ENCODE measurements at places on chromosomes 5 and 9. TPM values are rescaled to one million over a fixed set of nuclear protein-coding genes. Genes with fewer than 3 reads are reported as not detected.
A peak's percentile ranks its signal among the peaks of the same experiment; 100 is the strongest.

FOXD4L3 gene
- not detected for total RNA-seq

- DNase-seq: no peak
Measured at GRCh38 chr5:116510517-116510916, 64.1 kb downstream of the SEMA6A start.

- DNase-seq: no peak
Measured at GRCh38 chr9:116964258-116964657, 277.2 kb downstream of the TRIM32 start.

GRCh38 chr9:137918331-137919094 lies 40.9 kb downstream of the CACNA1B start:
- DNase-seq: no peak

- DNase-seq: no peak
Measured at GRCh38 chr9:105850852-105851500, 156.6 kb downstream of the TMEM38B start.

- no peak for DNase-seq
Measured at GRCh38 chr9:136882109-136882946, 4.0 kb upstream of the TRAF2 start.

DNA sequence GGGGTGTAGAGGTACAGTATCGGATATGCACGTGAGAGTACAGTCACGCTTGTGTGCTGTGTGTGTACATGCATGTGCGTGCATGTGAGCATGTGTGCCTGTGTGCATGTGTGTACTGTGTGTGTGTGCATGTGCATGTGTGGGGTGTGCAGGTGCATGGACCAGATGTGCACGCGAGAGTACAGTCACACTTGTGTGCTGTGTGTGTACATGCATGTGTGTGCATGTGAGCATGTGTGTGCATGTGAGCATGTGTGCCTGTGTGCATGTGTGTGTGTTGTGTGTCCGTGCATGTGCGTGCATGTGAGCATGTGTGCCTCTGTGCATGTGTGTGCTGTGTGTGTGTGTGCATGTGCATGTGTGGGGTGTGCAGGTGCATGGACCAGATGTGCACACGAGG lies 10.3 kb downstream of the SLC6A19 start:
- no peak for DNase-seq

DNA sequence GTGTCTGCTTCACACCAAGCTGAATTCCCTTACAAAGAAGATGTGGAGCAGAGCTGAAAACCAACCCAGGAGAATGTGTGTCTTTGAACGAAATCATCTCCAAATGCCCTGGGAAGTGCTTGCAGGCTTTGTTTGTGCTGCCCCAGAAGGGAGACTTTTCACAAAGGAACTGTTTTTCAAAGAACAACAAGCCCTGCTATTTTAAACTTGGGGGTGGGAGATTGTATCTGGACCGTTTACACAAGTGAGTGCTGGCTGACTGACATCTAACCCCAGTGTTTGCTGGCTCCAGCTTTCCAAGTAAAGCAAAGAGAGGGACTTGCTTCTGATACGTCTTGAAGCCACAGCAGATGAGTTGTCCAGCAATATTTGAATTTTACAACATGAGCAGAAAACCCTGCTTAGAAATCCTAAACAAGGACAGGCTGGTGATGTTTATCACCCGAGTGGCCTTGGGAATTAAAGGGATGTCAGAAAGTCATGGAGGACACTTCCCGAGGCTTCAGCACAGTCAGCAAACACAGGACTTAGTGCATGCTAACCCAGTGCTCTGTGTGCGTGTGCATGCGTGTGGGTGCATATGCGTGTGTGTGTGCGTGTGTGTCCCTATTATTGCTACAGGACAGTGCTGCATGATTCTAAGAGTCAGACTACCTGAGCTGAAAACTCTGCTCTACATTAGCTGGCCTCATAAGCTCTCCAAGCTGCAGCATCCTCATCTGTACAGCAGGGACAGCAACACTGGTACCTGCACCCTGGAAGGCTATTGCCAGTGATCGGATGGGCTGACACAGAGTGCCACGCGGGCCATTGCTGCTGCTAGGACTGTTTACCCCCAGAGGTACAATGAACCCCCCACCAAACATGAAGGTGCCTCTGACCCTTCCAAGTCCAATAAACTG lies 1.4 kb downstream of the ADAMTS12 start:
- no peak for DNase-seq

GRCh38 chr9:98010445-98010844 lies 27.3 kb downstream of the ANP32B start:
- DNase-seq: no peak

- no peak for DNase-seq
Measured at GRCh38 chr5:6505783-6506557, 57.3 kb downstream of the UBE2QL1 start.

- DNase-seq: no peak
Measured at GRCh38 chr9:132982458-132982857, 4.0 kb downstream of the GFI1B start.

- DNase-seq: no peak
Measured at GRCh38 chr9:89465001-89465451, 32.9 kb downstream of the SEMA4D start.

GRCh38 chr5:66326276-66326675 lies 182.2 kb downstream of the SREK1 start:
- no peak for DNase-seq

- DNase-seq: peak; percentile 95
Measured at GRCh38 chr9:89000973-89001916, 10.0 kb downstream of the S1PR3 start.

DNA sequence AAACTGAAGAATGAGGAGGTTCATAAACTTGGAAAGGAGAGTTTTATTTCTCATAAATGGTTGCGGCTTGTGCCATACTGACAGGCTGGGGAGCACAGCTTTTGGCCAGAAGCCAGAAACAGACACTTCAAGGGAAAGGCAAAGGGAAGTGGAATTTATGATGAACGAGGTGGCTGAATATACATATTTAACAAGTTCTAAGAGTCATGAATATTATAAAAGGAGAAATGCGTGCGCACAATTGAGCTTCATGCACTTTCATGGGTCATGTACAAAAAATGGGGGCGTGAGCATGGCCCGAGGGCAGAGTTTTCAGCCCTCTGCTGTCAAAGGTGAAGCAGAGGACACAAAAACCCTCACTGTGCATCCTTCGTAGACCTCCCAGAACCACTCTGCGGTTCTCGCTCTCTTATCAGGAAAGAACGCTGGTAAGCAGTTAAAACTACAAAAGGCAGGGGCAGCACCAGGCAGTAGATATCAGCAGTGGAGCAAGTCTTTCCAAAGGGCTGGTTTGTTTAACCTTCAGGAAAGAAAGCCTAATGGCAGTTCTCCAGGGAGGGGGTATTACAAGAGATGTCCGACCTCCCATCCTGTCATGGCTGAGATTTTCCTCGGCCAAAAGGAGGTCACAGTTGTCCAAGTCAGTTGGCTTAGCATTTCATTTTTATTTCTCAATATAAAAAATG lies 29.0 kb downstream of the AUH start:
- DNase-seq: peak; percentile 17

- peak; percentile 94 for DNase-seq
Measured at GRCh38 chr5:62578540-62578939, at the start of gene LRRC70. Gene LRRC70 (plus strand): TSS chr5:62578819. CDS start chr5:62579439, 620 bp downstream.

DNA sequence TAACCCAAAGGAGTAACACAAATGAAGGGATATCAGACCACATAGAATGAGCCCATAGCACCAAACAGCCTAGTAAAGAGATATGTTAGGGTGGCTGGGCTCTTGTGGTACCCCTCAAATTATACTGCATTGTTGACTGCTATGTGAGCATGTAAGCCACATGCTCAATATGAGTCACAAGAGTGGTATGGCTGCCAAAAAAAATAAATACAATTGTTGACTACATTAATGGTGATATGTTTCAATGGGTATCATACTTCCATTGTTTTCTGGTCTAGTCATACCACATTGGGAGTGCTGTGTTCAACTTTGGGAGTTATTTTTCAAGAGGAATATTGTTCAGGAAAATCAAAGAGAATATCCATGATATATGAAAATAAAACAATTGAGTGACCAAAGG lies 162.4 kb upstream of the PIK3R1 start:
- DNase-seq: no peak

- DNase-seq: no peak
Measured at GRCh38 chr9:33750839-33751339, 44.5 kb upstream of the PRSS3 start.

DNA sequence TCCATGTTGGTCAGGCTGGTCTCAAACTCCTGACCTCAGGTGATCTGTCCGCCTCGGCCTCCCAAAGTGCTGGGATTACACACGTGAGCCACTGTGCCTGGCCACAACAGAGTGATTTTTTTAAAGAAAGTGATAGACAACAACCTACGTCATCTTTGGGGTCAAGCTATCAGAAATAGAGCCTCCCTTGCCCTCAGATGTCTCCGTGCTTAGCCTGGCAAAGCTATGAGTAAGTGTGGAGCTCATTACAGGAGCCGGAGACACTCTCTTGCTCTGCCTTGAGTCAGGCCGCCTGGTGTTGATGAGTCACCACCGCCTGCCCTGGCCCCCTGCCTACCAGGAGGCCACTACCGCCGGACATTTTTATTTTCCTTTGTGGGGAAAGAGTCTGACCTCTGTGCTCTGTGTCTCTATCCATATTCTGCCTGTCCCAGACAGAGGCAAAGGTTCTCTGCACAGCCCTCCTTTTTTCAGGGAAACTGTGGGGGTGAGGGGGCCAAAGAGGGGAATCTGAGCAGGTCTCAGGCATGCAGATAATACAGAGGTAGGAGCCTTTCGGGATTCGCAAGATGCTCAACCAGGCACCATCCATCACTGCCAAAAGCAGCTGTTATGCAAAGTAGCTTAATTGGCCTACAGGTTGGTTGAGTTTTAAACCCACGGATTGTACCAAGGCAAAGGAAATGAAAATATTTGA lies 123.7 kb upstream of the CPEB4 start:
- no peak for DNase-seq

GRCh38 chr5:79020861-79021561 lies 35.9 kb upstream of the ARSB start:
- peak; percentile 73 for DNase-seq

All from A673 (cell line).